ENCODE measurements at places on chromosomes 4 and X. TPM values are rescaled to one million over a fixed set of nuclear protein-coding genes. Genes with fewer than 3 reads are reported as not detected.

DNA sequence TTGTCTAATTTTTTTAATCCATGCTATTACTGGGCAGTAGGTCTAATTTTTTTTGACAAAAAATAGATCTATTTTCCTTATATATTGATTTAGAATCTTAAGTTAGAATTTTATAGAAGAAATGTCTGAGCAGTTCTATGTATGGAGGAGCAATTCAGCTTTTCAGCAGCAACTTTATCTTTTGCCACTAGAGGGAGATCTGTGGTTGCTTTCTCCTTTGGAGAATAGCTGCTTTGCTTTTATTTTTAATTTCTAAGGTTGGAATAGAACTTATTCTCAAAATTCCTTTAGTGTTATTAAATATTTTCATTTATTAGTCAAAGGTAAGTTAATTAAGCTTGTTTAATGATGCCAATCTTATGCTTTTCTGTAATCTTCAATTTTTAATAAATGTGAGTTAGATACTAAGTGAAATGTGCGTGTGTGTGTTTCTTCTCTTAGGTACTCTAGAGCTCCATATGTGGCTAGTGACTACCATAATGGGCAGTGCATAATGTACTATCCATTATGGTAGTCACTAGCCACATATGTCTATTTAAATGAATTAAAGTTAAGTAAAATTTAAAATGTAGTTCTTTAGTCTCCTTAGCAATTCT, 29.3 kb downstream of the FAM199X start:
- no peak for DNase-seq

DNA sequence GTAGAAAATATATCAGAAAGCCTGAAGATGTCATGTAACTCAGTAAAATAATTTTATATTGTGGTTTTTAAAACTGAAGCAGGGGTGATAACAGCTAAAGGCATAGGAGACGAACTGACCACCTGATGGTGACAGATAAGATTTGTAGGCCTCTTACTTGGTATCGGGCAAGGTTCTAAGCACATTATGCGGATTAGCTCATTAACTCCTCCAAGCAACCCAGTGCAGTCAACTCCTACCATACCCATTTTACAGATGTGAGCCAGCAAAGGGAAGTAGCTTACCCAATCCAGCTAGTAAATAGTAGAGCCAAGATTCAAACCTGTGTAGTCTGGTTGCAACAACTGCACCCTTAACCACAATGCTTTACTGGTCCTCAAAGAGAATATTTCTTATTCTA, 62.1 kb downstream of the CC2D2A start:
- DNase-seq: no peak

- no peak for DNase-seq
These were observed 24.2 kb upstream of the C4orf50 start for GRCh38 chr4:6042293-6043063.

The IL3RA gene
- total RNA-seq: 11.9 TPM

The SUPT20HL1 gene
- total RNA-seq: not detected

Data from esophagus muscularis mucosa (tissue), 4 donors.